ENCODE measurements at places on chromosomes 3 and 15.
A peak's percentile ranks its signal among the peaks of the same experiment; 100 is the strongest.

DNA sequence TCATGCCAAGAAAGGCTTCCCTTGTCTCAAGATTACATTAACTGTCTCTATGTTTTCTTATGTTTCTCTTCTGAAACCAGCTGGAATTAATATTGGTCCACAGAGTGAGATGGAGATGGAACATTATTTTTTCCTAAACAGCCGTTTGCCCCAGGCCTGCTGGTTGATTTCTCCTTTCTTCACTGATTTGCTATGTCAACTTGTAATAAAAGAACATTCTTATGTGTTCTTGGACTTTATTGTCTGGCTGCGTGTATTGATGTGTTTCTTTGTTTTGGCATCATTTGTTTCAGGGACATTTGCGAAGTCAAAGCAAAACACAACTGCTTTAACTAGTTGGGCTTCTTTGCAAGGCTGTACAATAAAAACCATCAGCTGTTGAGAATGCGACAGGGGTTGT, 168.5 kb downstream of the FAM43A start:
- no peak for DNase-seq

DNA sequence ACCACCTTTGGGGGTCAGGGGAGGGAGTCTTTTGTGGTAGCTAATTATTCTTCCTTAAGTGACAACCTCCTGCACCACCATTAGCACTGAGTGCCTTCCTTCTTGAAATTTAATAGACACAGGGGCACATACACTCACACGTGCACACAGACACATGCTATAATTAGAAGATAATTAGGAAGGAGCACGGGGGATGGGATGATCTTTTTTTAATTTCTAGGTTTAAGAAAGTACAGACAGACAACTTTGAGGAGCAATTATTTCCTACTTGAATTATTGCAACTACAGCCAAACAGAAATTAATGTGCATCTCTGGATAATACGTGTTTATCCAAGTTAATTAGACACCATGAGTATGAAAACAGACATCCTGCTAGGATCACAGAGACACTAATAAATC, 44.8 kb upstream of the GUCA1C start:
- no peak for DNase-seq

GRCh38 chr3:120560304-120561250, 35.6 kb upstream of the NDUFB4 start:
- no peak for DNase-seq

DNA sequence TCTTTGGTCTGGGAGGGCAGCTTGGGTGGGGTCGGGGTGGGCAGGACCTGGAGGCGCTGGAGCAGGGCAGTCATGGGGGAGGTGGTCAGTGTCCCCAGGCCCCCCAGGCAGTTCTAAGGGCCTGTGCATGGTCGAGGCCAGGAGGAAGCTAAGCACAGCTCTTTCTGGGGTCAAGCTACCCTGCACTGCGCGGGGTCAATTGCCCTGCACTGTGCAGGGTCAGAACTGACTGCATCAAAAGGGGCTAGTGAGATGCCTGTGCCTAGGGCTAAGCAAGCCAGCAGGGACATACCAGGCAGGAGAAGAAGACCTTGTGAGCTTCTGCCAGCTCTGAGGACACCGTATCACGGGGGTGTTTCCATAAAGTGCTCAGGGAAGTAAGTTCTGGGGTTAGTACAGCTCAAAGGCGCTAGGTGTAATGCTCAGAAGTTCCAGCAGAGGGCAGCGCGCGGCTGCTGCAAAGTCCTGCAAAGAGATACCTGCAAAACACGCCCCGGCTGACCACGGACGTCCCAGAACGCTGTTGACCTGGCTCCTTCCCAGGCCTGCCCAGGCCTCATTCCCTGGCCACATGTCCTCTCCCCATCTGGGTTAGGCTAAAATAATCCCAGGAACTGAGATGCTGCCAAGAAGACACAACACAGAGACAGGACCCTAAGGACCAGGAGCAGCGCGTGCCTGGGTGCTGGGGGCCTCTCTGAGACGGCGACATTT, 18.8 kb upstream of the IQSEC1 start:
- peak; percentile 79 for DNase-seq

DNA sequence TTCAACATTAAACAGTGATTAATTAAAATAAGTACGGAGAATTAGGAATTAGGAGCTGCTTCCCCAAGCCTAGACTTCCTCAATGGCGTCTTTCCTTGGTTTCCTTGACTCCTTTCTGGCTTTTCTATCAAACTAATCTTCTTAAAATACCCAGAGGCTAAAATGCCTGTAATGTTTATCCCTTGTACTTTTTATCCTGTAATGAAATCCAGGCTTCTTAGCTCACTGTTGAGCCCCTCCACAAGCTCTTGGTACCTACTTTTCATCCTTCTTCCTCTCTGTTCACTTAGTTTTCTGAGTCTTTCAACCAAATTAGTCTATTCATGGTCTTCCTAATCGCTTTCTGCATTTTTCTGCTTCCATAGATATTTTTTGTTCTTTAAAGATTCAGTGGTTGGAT, 6.9 kb upstream of the UBE2E1 start:
- no peak for DNase-seq

DNA sequence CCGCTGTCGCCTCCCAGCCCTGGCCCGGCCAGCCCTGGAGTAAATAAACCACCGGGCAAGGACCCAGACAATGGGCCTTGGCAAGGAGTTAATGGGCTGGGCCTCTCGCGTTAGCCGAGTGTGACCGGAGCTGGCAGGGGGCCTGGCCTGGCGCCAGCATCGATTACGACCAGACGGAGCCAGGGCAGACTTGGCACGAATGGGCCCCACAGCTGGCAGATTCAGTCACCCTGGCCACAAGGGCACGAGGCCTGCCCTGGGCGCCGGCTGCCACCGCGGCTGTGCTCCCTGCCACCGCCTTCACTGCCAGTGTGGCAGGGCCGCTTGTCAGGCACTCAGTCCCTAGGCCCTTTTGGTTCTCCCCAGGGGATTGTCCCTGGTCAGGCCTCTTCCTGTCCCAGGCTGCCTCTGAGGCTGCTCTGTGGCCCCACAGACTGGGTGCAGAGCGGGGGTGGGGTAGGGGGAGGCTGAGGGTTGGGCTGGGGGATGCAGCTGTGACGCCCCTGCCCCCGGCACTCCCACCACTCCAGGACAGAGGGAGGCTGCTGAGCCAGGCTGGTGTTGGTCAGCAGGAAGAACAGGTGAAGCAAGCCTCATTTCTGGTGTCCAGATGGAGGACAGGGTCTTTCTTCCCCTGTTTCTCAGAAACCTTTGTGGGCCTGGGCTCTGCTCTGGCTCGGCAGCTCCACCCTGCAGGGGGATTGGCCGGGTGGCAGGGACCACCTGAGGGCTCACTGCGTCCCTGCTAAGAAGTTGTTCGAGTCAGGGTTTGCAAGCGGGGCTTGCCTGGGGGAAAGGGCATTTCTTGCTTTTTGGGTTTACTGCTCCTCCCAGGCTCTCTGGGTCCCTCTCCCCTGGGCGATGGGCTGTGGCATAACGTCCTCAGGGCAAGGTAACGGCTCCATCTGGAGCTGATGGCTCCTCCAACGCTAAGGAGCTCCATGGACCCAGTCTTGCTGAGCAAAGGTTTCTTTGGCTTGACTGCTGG, 30.5 kb upstream of the SRP14 start:
- DNase-seq, result peak; percentile 94

- no peak for DNase-seq
These were observed 610 bp downstream of the EPHB3 start for GRCh38 chr3:184561913-184562877.

GRCh38 chr3:144381607-144382006, 410.0 kb downstream of the DIPK2A start:
- DNase-seq, result no peak

DNA sequence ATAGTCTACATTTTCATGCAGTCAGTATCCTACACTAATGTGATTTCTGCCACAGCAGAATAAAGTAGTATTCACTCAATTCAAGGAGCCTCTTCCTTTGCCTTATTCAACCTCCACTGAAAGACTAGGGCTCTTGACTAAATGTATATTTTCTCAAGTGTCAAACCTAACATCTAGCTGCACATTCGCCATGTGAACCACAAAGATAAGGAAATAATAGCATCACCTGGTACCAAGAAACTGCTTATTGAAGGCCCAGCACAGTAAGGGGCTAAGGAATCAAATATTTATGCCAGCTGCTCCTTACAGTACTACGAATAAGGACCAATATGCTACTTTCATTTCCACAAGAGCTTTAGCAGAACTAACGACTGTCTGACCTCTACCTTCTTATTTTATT, 1.3 kb downstream of the SRP14 start:
- DNase-seq, result peak; percentile 65

GRCh38 chr3:125054449-125055329, 1.1 kb downstream of the HEG1 start:
- DNase-seq, result peak; percentile 36

DNA sequence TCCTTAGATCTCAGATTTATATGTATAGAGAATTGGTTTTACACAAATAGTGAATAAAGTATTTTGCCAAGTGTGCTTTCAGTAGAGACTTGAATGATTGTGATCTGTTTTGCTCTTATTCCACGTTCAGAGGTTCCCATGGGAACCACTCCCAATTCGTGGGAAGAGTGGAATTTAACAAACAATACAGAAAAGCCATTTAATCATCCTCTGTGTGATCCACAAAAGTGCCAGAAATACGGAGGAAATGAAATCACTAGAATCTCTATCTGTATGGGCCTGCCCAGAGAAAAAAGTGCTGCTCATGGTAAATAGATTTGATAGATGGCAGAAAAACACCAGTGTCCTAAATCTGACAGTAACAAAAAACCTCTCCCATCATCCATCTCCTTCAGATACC, 56.0 kb downstream of the CNTN4 start:
- DNase-seq, result no peak

DNA sequence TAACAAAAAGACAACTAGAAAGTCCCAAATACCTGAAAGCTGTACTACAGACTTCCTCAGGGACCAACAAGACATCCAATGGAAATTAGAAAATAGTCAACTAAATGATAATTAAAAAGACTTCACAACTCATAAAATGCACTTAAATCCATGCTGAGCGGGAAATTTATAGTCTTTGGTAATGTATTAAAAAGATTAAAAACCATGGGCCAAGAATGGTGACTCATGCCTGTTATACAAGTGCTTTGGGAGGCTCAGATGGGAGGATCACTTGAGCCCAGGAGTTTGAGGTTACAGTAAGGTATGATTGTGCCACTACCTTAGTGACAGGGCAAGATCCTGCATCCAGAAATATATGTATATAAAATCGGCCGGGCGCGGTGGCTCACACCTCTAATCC, 45.0 kb downstream of the CPEB1 start:
- DNase-seq, result no peak

DNA sequence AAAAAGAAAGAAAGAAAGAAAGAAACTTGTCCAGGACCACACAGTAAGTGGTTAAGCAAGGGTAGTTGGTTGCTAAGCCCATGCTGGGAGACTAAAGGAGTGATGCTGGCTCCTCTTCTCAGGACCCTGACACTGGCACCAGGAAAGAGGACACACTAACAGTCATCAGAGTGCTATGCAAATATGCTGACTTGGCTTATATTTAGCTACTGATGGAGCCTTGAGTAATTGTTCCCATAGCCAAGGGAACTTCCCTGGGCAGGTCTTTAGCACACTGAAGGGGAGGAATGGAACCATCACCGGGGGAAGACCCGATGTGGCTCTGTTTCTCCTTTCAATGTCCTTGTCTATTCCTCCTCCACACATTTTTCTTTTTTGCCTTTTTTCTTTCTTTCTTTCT, 6.2 kb downstream of the TMEM40 start:
- no peak for DNase-seq

DNA sequence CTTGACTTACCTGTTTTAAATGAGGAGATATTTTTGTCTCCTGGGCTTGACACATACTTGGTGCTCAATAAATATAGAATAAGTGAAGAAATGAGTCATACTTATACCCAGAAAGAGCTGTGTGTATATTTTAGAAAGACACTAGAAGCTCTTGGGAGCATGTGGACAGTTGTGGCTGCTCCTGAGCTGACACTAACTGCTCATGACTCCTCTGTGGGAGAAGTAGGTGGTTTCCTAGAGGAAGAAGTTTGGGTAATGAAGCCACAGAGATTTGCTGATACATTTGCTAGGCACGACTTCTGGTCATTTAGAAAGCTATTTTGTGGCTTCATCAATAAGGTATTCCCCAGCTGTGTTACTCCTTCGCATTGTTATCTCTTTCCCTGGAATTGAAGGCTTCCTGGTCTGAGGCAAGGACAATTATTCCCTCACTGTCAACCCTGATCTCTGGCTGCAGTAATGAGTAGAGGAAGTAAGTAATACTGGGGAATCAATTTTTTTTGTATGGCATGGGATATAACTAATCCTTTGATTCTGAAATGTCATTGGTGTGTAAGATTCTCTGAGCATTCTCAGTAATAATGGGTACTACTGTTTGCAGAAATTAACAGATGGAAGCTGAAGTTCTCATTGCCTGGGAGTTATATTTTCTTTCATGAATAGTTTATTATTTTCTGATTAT, 79.6 kb upstream of the DCBLD2 start:
- DNase-seq, result no peak

- no peak for DNase-seq
These were observed 65.8 kb upstream of the GSK3B start for GRCh38 chr3:120160050-120160449.

- DNase-seq, result no peak
These were observed 107.2 kb downstream of the CHST2 start for GRCh38 chr3:143226678-143227291.

DNA sequence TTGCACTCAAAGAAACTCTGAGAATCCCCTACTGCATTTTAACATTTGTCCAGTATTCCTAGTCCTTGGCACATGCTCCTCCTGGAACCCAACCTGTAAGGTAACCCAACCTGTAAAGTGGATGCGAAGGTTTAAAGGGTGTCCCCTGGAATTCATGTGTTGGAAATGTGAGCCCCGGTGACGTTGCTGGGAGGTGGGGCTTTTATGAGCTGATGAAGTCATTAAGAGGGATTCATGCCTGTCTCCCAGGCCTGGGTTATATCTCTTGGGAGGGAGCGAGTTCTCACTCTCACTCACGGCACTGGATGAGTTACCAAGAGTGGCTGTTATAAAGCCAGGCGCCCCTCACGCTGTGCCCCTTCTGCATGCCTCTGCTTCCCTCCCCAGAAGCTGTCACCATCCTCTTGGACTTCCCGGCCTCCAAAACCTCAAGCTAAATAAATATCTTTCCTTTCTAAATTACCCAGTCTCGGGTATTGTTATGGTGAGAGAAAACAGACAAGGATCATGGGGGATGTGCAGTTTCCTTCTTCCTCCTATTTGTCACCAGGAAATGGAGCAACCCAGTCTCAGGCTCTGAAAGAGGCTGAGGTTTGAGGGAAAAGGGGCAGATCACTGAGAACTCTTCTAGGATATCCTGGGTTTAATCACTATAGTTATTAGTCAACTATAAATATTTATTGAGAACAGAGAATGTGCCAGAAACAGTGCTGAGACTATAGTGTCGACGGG, 7.6 kb downstream of the XXYLT1 start:
- no peak for DNase-seq

- DNase-seq, result no peak
These were observed 400.4 kb downstream of the LPP start for GRCh38 chr3:188554404-188554803.

DNA sequence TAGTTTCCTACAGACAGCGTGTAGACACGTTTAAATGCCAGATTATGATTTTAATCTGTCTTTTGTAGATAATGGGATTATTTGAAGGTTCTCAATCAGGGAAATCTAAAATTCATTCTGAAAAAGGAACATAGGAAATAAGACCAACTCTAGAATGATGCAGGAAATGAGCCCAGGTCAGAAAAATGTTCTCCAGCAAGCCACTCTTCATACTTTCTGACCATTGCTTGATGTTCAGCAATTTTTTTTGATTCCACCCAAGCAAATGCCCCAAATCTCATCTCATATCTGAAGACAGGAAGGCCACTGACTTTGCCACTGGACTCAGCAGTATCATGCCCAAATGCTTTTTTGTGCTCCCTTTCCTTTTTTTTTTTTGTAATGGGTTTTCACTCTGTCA, 373.4 kb downstream of the LPP start:
- DNase-seq, result no peak

- no peak for DNase-seq
These were observed 40.2 kb upstream of the ARF4 start for GRCh38 chr3:57637391-57637790.

Data from hematopoietic multipotent progenitor cell treated with erythropoietin and hydrocortisone succinate and interleukin-3 and kit ligand, for 6 days (in vitro differentiated cells).